ENCODE measurements at places on chromosomes 1 and 21.

DNA sequence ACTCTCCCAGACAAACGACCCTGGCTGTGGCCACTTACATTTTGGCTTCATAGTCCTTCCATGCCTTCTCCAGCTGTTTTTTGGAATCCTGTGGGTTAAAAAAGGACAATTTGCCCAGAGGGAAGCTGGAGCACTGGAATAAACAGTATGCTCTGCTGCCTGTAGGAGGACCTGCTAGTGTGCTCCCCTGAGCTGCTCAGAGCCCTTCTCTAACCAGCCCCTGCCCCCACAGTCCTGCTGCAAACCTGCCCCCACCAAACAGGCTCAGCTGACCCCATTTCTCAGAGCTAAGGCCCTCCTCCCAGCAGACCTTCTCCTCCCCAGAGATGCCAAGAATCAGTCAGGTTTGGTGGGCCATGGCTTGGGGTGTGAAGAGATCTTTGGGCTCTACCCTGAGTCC, 26.9 kb upstream of the TCEA3 start:
- DNase-seq = no peak

DNA sequence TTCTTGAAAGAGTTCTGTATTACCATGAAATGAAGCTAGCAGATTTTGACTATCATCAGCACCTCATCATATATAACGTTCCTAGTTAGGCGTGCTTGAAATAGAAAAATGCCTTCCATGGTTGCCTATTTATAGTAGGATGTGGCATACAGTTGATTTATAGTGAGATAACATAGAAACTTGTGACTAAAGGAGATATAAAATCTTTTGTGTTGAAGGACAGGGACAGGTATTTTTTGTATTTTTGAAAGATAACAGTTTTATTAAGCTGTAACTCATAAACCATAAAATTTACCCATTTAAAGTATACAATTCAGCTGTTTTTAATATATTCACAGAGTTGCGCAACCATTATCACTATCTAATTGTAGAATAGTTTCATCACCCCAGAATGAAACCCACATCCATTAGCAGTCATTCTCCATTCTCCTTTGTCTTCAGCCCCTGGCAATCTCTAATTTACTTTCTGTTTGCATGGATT, 19.3 kb downstream of the SPEN start:
- DNase-seq = no peak

- no peak for DNase-seq
Measured at GRCh38 chr1:160891474-160891873, 6.5 kb upstream of the ITLN1 start.

DNA sequence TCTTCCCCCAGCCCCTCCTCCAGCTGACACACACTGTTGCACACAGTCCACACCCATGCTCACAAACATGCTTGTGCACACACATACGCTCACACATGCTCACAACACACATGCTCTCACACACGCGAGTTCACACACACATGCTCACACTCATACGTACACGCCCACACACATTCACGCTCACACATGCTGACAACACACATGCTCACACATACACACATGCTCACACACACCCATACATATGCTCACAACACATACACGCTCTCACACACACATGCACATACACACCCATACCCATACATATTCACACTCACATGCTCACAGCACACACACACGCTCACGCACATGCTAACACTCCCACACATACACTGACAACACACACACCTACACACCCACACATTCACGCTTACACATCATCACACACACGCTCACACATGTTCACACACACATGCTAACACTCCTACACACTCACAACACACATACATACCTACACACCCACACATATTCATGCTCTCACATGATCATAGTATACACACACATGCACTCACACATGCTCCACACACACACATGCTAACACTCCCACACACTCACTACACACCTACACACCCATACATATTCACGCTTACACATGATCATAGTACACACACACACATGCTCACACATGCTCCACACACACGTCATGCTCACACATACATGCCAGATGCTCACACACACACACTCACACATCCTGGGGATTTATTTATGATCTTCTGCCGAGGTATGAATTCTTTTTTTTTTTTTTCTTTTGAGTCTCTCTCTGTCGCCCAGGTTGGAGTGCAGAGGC, 10.7 kb downstream of the DRAXIN start:
- no peak for DNase-seq

GRCh38 chr21:16476056-16476825, 746.5 kb downstream of the USP25 start:
- DNase-seq = no peak

- DNase-seq = no peak
Measured at GRCh38 chr1:32870615-32871363, at the start of gene FNDC5. Gene FNDC5 (minus strand): TSS chr1:32870912.

DNA sequence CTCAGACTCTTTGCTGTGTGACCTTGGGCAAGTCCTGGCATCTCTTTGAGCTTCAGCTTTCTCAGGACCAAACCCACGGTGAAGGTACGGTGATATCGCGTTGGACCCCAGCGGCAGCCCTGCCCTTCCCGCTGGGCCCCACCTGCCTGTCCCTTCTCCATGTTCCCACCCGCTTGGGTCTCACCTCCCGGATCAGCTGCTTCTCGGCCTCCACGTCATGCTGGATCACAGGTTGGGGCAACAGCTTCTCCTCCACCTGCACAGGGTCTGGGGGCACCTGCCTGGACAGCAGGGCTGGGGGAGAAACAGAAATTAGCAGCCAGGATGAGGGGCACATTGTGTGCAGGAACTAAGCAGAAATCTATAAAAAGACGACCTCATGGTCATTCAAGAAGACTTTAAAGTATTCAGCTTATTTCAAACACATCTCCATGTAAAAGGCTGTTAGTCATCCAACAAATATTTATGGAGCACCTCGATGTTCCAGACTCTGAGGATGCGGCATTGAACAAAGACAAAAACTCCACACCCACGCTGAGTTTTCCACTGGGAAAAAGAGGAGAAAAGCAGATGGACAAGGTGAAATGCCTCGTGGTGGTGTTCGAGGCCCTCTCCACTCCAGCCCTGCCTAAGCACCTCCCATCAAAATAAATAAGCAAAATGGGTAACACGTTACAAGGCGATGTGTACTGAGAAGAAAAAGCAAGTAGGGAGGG, 19.5 kb downstream of the KIF17 start:
- no peak for DNase-seq

- no peak for DNase-seq
Measured at GRCh38 chr1:68322096-68322495, 89.8 kb upstream of the WLS start.

DNA sequence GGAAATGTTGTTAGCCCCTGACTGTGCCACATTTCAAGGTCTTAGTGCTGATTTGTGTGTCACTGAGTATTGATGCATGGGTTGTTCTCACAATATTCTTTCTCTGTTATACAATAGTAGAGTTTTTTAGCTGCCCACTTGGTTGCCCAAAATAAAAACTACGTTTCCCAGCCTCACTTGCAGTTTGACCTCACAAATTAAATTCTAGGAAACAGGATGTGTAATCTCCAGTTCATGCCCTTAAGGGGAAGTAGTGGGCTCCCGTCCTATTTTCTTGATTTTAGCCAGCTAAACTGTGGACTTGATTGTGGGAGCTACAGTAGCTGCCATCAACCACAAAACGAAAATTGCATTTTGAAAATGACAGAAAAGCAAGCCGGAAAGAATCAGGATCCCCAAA, 27.3 kb upstream of the LAMC1 start:
- no peak for DNase-seq

DNA sequence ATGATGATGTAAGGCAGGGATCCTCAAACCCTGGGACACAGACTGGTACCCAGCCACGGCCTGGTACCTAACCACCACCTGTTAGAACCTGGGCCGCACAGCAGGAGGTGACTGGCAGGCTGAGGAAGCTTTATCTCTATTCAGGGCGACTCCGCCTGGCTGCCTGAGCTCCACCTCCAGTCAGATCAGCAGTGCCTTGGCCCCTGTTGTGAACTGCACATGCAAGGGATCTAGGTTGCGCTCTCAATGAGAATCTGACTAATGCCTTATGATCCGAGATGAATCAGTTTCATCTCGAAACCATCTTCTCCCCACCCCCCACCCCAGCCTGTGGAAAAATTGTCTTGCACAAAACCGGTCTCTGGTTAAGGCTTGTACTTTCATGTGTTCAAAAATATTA, 4.2 kb downstream of the RNPC3 start:
- DNase-seq = no peak

Measured in SHP77 (cell line).